Esophagus mucosa (tissue), 1 donor: ENCODE measurements at places on chromosomes 6 and 20. TPM values are rescaled to one million over a fixed set of nuclear protein-coding genes. Genes with fewer than 3 reads are reported as not detected.

Gene FAM83D
- 67.0 TPM for total RNA-seq

Gene OXT
- not detected for total RNA-seq

GRCh38 chr6:169370666-169371343 lies 117.2 kb upstream of the THBS2 start:
- ATAC-seq, result peak; percentile 24

DNA sequence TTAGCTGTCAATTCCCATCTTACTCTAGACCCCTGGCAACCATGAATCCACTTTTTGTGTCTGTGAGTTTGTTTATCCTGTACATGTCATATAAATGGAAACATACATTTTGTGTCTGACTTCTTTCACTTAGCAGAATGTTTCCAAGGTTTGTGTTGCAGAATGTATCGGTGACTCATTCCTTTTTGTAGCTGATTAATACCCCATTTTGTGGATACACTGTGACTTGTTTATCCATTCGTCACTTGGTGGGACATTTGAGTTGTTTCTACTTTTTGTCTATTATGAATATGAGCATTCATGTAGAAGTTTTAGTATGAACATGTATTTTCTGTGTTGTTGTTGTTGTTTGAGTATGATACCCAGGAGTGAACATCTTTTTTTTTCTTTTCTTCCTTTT lies 21.4 kb downstream of the CDYL start:
- no peak for ATAC-seq

Gene TFAP2C
- 30.8 TPM for total RNA-seq

- no peak for ATAC-seq
Measured at GRCh38 chr20:24432046-24432442, 37.4 kb upstream of the SYNDIG1 start.
